ENCODE measurements at places on chromosomes 7 and 10. TPM values are rescaled to one million over a fixed set of nuclear protein-coding genes. Genes with fewer than 3 reads are reported as not detected.

Gene SYT15
- total RNA-seq, result 1.7 TPM

Gene AKR1D1
- not detected for total RNA-seq

Gene PDZD8
- 13.9 TPM for total RNA-seq

Gene HDAC9
- 0.73 TPM for total RNA-seq

Gene SHTN1
- 0.83 TPM for total RNA-seq

Gene FZD8
- 1.2 TPM for total RNA-seq

Gene PCLO
- total RNA-seq, result 0.03 TPM

Gene SNCG
- total RNA-seq, result not detected

Gene NRCAM
- total RNA-seq, result 0.41 TPM

Gene FAM241B
- 10.7 TPM for total RNA-seq

GRCh38 chr10:97538411-97538810 lies 34.2 kb upstream of the ANKRD2 start:
- H3K4me1 ChIP-seq, result no peaks in the 10 kb centered on the region
- no peak overlapping the region for H3K4me3 ChIP-seq
- no peak for DNase-seq
- H3K36me3 ChIP-seq, result no peaks in the 10 kb centered on the region
- H3K27ac ChIP-seq, result no peak overlapping the region

GRCh38 chr10:35409094-35409582 lies 72.8 kb downstream of the CCNY start:
- no peaks in the 10 kb centered on the region for H3K27me3 ChIP-seq
- no peak overlapping the region for H3K4me3 ChIP-seq
- H3K4me1 ChIP-seq, result peaks cover 50% of the 10 kb centered on the region
- DNase-seq, result no peak

- no peaks in the 10 kb centered on the region for H3K36me3 ChIP-seq
- no peaks in the 10 kb centered on the region for H3K4me1 ChIP-seq
- H3K27me3 ChIP-seq, result no peaks in the 10 kb centered on the region
- H3K4me3 ChIP-seq, result no peak overlapping the region
Measured at GRCh38 chr7:122248472-122248871, 56.1 kb downstream of the FEZF1 start.

GRCh38 chr10:52481986-52482555 lies 168.0 kb downstream of the DKK1 start:
- H3K27me3 ChIP-seq, result no peaks in the 10 kb centered on the region
- no peaks in the 10 kb centered on the region for H3K36me3 ChIP-seq
- H3K4me1 ChIP-seq, result no peaks in the 10 kb centered on the region
- H3K27ac ChIP-seq, result no peak overlapping the region
- DNase-seq, result no peak

- no peak overlapping the region for H3K27ac ChIP-seq
- H3K36me3 ChIP-seq, result no peaks in the 10 kb centered on the region
- DNase-seq, result no peak
- no peaks in the 10 kb centered on the region for H3K4me1 ChIP-seq
Measured at GRCh38 chr7:116327752-116328151, 117.4 kb downstream of the TES start.

DNA sequence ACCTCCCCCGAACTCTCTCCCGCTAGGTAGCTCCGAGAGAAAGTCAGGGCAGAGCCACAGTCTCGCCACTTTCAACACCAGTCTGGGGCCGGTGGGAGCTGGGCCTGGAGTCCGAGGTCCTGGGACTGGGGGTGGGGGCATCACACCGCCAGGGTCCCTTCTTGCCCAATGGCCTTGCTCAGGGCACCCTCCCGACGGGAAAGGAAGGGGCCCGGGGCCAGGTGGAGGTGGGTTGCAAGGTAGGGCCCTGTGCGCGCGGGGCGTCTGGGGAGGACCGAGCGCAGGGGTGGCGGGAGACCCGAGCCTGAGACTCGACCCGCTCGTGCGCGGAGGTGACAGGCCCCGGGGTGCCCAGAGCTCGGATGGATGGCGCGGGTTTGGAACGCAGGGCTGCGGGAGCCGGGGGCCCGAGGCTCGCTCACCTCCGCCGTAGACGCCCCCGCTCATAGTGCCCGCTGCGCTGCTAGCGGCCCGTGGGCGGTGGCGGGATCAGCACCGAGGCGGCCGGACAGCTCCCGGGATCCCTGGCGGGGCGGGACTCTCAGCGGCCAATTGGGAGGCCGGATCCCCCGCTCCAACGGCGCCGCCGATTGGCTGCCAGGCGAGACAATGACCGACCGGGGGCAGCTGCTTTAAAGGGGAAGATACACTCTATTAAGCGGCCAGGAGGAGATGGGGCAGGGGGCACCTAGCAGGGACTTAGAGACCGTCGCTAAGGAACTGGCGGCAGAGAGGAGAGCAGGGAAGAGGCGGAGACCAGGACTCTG lies at the start of gene ACTL6B:
ACTL6B (minus strand) TSS at position 541 of the 767 bp plus-strand sequence; CDS start at position 447, 94 bp downstream.
- H3K27me3 ChIP-seq, result peaks cover 20% of the 10 kb centered on the region
- no peaks in the 10 kb centered on the region for H3K36me3 ChIP-seq
- no peak for DNase-seq
- no peak within 1 kb of the TSS for H3K4me3 ChIP-seq

- H3K36me3 ChIP-seq, result no peaks in the 10 kb centered on the region
- H3K4me3 ChIP-seq, result no peak overlapping the region
- no peak overlapping the region for H3K27ac ChIP-seq
- H3K4me1 ChIP-seq, result no peaks in the 10 kb centered on the region
Measured at GRCh38 chr10:48245977-48246376, 28.5 kb downstream of the FRMPD2 start.

DNA sequence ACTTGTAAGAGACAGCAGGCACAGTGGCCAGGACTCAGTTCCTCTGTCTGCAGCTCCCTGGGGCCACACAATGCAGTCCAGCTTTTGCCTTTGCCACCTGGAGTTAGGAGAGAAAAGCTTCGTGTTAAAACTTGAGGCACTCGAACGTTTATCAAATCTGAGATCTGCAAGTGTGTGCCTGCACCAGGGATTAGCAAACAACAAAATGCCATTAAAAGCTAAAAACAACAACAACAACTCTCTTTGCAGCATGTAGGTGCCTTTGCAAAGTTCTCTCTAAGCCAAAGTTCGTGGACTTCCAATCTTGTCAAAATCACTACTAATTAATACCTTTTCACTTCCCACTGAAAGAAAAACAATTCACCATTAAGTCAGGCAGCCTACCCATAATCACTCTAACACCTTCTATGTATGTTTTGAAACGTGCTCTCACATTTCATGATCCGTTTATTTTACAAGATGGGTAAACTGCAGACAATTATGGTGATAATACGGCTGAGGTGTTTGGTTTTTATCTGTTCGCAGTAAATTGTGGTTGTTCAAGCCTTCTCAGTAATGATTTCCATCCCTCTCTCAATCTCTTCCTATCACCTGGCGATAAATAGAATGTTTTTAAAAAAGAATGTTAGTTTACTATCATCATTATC lies 36.2 kb upstream of the SDK1 start:
- DNase-seq, result no peak
- no peak overlapping the region for H3K27ac ChIP-seq
- peaks cover 3% of the 10 kb centered on the region for H3K27me3 ChIP-seq
- H3K36me3 ChIP-seq, result no peaks in the 10 kb centered on the region
- H3K4me1 ChIP-seq, result no peaks in the 10 kb centered on the region
- H3K4me3 ChIP-seq, result no peak overlapping the region

- DNase-seq, result no peak
- no peaks in the 10 kb centered on the region for H3K36me3 ChIP-seq
- H3K27me3 ChIP-seq, result no peaks in the 10 kb centered on the region
Measured at GRCh38 chr7:630539-630938, 96.0 kb upstream of the DNAAF5 start.

DNA sequence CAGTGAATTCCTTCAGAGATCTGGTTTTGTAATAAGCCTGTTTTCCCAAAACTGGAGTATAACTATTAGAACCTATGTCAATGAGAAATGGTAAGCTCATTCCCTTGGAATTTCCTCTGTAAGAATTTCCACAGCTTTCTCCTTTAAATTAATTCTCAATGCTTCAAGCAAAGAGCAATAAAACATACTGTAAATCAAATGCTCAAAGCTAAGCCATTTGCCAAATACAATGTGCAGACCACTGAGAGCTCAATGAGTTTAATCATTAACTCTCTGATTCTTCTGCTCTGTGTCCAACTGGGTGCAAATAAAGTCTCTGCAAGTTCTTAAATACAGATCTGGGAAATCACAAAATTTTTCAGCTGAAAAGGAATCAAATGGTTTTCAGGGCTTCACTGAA lies 227.6 kb upstream of the IMMP2L start:
- no peak overlapping the region for H3K27ac ChIP-seq
- no peak overlapping the region for H3K4me3 ChIP-seq
- no peak for DNase-seq
- H3K27me3 ChIP-seq, result no peaks in the 10 kb centered on the region
- H3K4me1 ChIP-seq, result no peaks in the 10 kb centered on the region

DNA sequence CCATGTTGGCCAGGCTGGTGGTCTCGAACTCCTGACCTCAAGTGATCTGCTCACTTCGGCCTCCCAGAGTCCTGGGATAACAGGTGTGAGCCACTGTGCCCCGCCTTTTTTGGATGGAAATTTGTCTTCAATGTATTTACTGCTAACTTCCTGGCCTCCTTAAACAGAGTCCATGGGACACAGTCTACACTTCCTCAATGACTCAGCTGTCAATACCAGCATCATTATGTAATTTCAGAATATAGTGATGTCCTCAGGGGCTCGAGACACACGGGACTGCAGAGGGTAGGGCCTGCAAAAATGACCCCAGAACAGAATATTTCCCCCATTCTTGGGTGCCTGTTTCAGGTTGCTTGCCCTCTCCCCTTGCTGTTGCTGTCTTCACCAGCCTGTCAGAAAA lies 31.1 kb downstream of the CAMK2G start:
- no peak overlapping the region for H3K27ac ChIP-seq
- peaks cover 69% of the 10 kb centered on the region for H3K36me3 ChIP-seq
- DNase-seq, result no peak
- H3K4me3 ChIP-seq, result no peak overlapping the region

GRCh38 chr10:118339111-118339510 lies 3.0 kb downstream of the FAM204A start:
- DNase-seq, result no peak
- no peak overlapping the region for H3K27ac ChIP-seq
- H3K4me1 ChIP-seq, result peaks cover 46% of the 10 kb centered on the region
- H3K4me3 ChIP-seq, result no peak overlapping the region

GRCh38 chr10:130547368-130547767 lies 411.2 kb downstream of the GLRX3 start:
- no peaks in the 10 kb centered on the region for H3K4me1 ChIP-seq
- no peak for DNase-seq
- no peak overlapping the region for H3K27ac ChIP-seq
- no peaks in the 10 kb centered on the region for H3K36me3 ChIP-seq
- H3K27me3 ChIP-seq, result no peaks in the 10 kb centered on the region
- H3K4me3 ChIP-seq, result no peak overlapping the region

DNA sequence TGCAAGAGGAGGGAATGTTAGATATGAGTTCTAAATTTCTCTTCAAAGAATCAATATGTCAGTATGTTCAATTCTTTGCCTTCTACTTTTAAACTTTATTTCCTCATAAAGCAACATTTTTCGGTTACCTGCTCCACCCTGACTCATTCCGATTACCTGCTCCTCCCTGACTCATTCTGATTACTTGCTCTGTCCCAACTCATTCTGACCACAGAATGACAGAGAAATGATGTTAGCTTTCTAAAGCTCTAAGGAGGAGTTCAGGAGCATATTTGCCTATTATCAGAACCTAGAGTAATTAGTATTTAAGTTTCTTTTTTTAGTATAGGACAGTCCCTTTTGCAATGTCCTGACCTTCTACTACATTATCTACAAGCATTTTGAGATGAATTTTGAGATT lies 24.5 kb upstream of the PPP1R9A start:
- H3K27me3 ChIP-seq, result no peaks in the 10 kb centered on the region
- H3K27ac ChIP-seq, result no peak overlapping the region
- no peaks in the 10 kb centered on the region for H3K36me3 ChIP-seq
- no peak for DNase-seq

DNA sequence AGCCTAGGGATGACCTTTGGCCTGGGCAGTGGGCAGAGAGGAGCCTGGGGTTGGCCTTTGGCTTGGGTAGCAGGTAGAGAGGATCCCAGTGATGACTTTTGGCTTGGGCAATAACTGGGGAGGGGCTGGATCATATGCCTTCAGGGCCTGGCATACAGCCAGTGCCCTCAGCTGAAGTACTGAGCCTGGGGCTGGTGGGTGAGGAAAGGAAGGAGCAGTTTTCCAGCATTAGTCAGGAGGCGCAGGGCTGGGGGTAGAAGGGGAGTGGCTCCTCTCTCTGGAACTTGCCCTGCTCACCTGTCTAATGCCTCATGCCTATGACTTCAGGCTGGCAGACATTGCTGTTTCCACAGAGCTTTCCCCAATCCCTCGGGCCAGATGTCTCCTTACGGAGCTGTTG lies 15.2 kb upstream of the COMTD1 start:
- H3K36me3 ChIP-seq, result no peaks in the 10 kb centered on the region
- no peaks in the 10 kb centered on the region for H3K4me1 ChIP-seq
- H3K27me3 ChIP-seq, result no peaks in the 10 kb centered on the region
- no peak overlapping the region for H3K27ac ChIP-seq
- DNase-seq, result no peak

DNA sequence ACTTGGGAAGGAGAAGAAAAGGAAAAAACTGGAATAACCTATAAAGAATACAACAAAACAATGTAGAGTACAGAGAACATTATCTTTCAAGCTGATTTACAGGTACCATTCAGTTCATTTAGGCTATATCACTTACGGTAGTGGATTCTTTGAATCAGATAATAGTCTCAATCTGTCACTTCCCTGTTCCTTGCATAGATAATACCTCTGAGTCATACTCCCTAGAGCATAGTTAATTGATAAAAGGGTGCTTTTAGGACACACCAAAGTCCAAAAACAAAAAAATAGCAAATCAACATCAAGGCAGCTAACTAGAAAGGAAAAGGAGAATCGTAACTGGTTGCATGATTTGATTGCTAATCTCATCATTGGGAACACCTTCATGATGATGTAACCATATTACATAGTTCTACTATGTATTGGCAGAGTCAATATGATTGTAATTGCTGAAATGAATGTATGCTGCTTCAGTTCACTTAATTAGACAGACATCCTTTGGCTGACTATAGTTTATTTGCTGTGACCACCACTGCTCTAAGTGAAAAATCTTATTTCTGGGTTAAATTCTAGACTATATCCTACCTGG lies 844.4 kb downstream of the GATA3 start:
- no peak for DNase-seq
- no peaks in the 10 kb centered on the region for H3K36me3 ChIP-seq
- no peak overlapping the region for H3K4me3 ChIP-seq
- H3K4me1 ChIP-seq, result no peaks in the 10 kb centered on the region
- no peaks in the 10 kb centered on the region for H3K27me3 ChIP-seq

GRCh38 chr10:133614830-133615580 lies 11.6 kb downstream of the FRG2B start:
- H3K4me1 ChIP-seq, result no peaks in the 10 kb centered on the region
- no peaks in the 10 kb centered on the region for H3K36me3 ChIP-seq
- no peak for DNase-seq
- H3K27ac ChIP-seq, result no peak overlapping the region

GRCh38 chr7:146722986-146723385 lies 606.4 kb downstream of the CNTNAP2 start:
- H3K4me3 ChIP-seq, result no peak overlapping the region
- H3K4me1 ChIP-seq, result no peaks in the 10 kb centered on the region
- H3K27ac ChIP-seq, result no peak overlapping the region
- no peaks in the 10 kb centered on the region for H3K36me3 ChIP-seq
